ENCODE measurements at places on chromosomes 5 and 9.

GRCh38 chr9:34898846-34899245 lies 59.2 kb upstream of the PHF24 start:
- no peak for DNase-seq

- DNase-seq = no peak
Observed at GRCh38 chr5:53906736-53907135, 346.3 kb downstream of the NDUFS4 start.

- no peak for DNase-seq
Observed at GRCh38 chr5:129541648-129542251, 81.7 kb downstream of the ADAMTS19 start.

GRCh38 chr5:68305223-68305870 lies 89.8 kb downstream of the PIK3R1 start:
- no peak for DNase-seq

DNA sequence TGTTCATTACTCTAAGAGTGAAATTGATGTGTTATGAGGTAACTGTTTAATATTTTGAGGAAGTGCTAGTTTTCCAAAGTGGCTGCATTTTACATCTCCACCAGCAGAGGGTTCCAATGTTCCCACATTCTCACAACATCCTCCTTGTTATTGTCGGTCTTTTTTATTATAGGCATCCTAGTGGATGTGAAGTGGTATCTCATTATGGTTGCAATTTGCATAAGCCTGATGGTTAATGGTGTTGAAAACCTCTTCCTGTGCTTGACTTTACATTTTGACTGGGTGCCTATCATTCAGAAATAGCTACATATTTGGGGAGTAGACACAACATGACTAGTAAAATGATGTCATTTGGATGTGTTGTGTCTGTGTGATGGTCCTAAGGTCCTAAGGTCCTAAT lies 143.6 kb downstream of the MRPS30 start:
- no peak for DNase-seq

GRCh38 chr9:79583952-79584654 lies 12.3 kb downstream of the TLE4 start:
- DNase-seq = no peak

DNA sequence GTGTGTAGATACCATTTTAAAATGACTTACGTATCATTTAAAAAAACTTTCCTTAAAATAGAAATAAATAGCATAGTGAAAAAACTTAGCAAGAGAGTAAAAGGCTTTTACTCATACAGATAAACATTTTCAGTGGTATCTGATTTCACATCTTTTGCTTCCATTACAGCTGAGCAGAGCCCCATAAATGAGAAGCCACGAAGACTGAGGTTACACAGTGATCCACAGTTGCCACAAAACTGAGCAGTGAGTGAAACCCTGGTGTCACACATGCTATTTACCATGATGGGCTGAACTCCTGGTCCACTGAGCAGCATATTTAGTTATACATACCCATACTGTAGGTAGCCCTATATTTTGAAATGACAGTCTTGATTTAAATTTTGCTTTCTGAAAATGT lies 401.2 kb downstream of the KIAA0825 start:
- DNase-seq = no peak

All from stimulated activated naive B cell treated with anti-CD40 and anti-IgM and Interleukin-4, amounts not matched to agents 10 μg/mL and 1 μg/mL and 100 μg/mL, for 72 hours (primary cell).